ENCODE measurements at places on chromosomes 5 and 9. TPM values are rescaled to one million over a fixed set of nuclear protein-coding genes. Genes with fewer than 3 reads are reported as not detected.

Gene PFN3
- 0.82 TPM for total RNA-seq

Gene IL4
- total RNA-seq, result not detected

Gene C1QTNF2
- 2.0 TPM for total RNA-seq

Gene DDX4
- total RNA-seq, result 0.82 TPM

Gene NCBP1
- total RNA-seq, result 62.0 TPM

Gene IL3
- not detected for total RNA-seq

Gene MATR3
- 810 TPM for total RNA-seq

Gene ADRB2
- 0.82 TPM for total RNA-seq

Gene WHRN
- total RNA-seq, result 0.41 TPM

Gene TRIM14
- total RNA-seq, result 0.82 TPM

Gene PCDHGB5
- total RNA-seq, result 13.0 TPM

Gene EPB41L4B
- total RNA-seq, result 2.9 TPM

Gene AK3
- 26.9 TPM for total RNA-seq

Gene MAMDC4
- 4.1 TPM for total RNA-seq

Gene LCN1
- total RNA-seq, result not detected

Gene PCDHA8
- total RNA-seq, result 8.2 TPM

Gene PCDHGA7
- 4.9 TPM for total RNA-seq

Gene PTPRD
- total RNA-seq, result 191 TPM

Gene TMEM215
- total RNA-seq, result 0.82 TPM

Gene TRIP13
- 8.2 TPM for total RNA-seq

Gene DBH
- under 0.01 TPM for total RNA-seq

Gene PCDHA11
- total RNA-seq, result 29.3 TPM

Gene FGF18
- 0.82 TPM for total RNA-seq

Gene ACSL6
- 34.2 TPM for total RNA-seq

Gene PCDHGA6
- 9.0 TPM for total RNA-seq

Gene CAMK2A
- 16.7 TPM for total RNA-seq

Gene ANKRD34B
- total RNA-seq, result 0.41 TPM

Gene ZNF454
- 9.0 TPM for total RNA-seq

Gene C5orf58
- total RNA-seq, result not detected

Gene TEX48
- not detected for total RNA-seq

Gene WDR31
- 2.4 TPM for total RNA-seq

Gene ZNF483
- total RNA-seq, result 37.1 TPM

Gene PRKAA1
- total RNA-seq, result 61.1 TPM

Gene GLT6D1
- not detected for total RNA-seq

Gene FOXD4
- 1.2 TPM for total RNA-seq

Gene FRMD3
- total RNA-seq, result 43.6 TPM

Gene CSF2
- not detected for total RNA-seq

Gene UQCRQ
- total RNA-seq, result 75.8 TPM

Gene ADAMTSL1
- 11.4 TPM for total RNA-seq

Gene CTNND2
- total RNA-seq, result 74.2 TPM

Gene ZNF658
- 28.5 TPM for total RNA-seq

Gene LPCAT1
- 127 TPM for total RNA-seq

Gene CDH6
- 37.1 TPM for total RNA-seq

Gene STC2
- 0.82 TPM for total RNA-seq

Gene WWC1
- total RNA-seq, result 78.3 TPM

Gene TCF7
- 0.41 TPM for total RNA-seq

Gene PTGS1
- total RNA-seq, result 0.41 TPM

Gene MUSK
- total RNA-seq, result under 0.01 TPM

Gene LCN15
- total RNA-seq, result not detected

Gene TARS1
- total RNA-seq, result 119 TPM

Gene IL5
- total RNA-seq, result not detected

Gene SEMA6A
- 15.5 TPM for total RNA-seq

Gene FAM120A
- total RNA-seq, result 67.7 TPM

Gene IL7R
- total RNA-seq, result 0.41 TPM

Gene CARD9
- total RNA-seq, result 0.41 TPM

Gene SPINK6
- total RNA-seq, result not detected

Gene LCN9
- not detected for total RNA-seq

Gene ADAM19
- total RNA-seq, result 12.6 TPM

All from frontal cortex (tissue), 4 donors.